ENCODE measurements at places on chromosomes 1 and 21.

GRCh38 chr1:173869021-173869359 is 810 bp downstream of the ZBTB37 start:
- no peak for DNase-seq

- DNase-seq, result no peak
Observed at GRCh38 chr21:20469361-20469760, 528.8 kb upstream of the NCAM2 start.

- no peak for DNase-seq
Observed at GRCh38 chr21:41374177-41374712, 12.4 kb downstream of the MX2 start.

- no peak for DNase-seq
Observed at GRCh38 chr1:95916616-95917015, 682.6 kb downstream of the RWDD3 start.

- DNase-seq, result no peak
Observed at GRCh38 chr21:44532712-44533111, 7.3 kb downstream of the KRTAP10-1 start.

GRCh38 chr1:233006541-233006973 is 56.1 kb downstream of the NTPCR start:
- DNase-seq, result no peak

DNA sequence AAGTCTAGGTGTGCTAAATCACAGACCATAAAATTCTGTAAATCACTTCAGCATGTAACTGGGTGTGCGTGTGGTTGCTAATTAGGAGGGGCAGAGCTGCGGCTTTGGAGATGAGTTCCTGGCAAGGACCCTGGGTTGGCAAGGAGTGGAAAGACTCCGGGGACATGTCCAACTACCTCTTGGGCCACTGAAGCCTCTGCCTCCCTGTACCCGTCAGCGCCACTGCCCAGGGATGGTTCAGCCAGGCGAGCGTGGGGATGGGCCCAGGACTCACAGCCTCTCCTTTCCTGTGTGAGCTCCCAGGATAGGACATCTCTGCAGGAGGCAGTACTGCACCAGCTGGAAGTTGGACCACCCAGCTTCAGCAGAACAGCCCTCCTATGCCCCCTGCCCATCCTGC is 386.4 kb upstream of the VAMP3 start:
- peak; percentile 38 for DNase-seq

- DNase-seq, result no peak
Observed at GRCh38 chr1:208065862-208066261, 154.9 kb upstream of the CD34 start.

DNA sequence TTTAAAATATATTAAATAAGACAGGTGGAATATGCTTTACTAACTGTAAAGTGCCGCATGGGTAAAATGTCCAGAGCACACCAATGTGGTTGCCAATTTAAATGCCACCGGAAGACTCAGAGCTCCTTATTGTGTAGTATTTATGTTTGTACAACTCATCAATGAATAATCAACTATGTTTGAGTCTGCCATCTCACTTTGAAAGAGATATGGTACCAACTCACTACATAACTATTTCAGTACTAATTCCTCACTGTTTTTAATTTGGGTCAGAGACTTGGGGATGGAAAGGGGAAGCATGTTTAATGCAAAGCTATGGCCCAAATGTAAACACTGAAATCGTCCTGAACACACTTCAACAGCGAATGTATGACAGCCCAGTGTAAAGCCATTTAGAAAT is 144.8 kb downstream of the NR5A2 start:
- no peak for DNase-seq

DNA sequence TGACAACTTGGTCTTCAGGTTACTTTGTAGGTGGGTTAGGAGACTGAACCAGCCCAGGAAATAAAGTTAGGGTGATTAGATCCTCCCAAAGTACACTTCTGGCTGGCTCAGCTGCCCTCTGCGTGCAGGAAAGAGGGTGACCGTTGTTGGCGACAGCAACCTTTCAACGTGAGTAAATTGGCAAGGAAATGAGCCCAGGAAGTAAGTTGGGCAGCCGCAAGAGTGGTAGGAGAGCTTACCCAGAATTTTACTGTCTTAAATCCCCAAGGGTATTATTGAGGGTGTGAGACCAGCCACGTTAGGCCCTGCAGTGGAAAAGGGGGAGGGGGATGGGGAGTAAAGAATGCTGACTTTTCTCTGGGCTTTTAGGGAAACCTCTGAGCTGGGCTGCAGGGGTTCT is 1.6 kb downstream of the TENT5C start:
- no peak for DNase-seq

DNA sequence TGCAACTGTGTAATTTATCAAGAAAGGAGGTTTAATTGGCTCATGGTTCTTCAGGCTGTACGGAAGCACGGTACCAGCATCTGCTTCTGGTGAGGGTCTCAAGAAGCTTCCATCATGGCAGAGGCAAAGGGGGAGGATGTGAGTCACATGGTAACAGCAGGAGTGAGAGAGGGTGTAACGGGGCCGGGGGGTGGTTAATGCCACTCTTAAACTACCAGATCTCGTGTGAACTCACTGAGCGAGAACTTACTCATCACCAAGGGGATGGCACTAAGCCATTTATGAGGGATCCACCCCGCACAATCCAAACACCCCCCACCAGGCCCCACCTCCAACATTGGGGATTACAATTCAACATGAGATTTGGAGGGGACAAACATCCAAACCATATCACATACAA is 21.0 kb upstream of the IFFO2 start:
- DNase-seq, result no peak

- DNase-seq, result no peak
Observed at GRCh38 chr1:11847667-11848372, at the start of gene NPPA. Gene NPPA (minus strand): TSS chr1:11847783. CDS start chr1:11847684, 99 bp downstream.

- no peak for DNase-seq
Observed at GRCh38 chr1:228101614-228101993, 1.5 kb downstream of the C1orf35 start.

DNA sequence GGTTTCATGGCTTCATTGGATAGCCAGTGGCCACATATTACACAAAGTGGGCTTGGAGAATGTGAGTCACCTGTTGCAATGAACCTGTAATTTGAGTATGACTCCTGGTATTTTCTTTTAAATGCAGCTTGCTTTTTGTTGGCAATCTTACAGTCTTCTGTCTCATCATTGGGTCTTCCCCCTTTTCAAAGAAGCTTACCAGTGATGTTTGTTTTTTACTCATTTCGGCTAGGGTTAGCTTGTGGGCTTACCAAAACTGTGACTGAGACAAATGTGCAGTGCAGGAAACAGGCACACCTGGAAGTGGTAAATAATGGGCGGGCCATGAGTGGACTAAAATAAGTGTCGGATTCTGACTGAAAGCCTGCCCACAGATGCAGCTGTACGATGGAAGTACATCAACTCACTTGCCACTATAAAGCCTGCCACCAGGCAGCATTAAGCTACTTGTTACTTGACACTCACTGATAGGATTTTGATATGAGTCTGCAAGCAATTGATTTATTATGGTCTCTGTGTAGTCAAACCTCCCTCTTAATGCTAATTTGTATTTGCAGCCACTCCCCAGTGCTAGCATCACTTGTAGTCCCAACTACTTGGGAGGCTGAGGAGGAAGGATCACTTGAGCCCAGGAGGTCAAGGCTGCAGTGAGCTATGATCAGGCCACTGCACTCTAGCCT is 4.2 kb downstream of the HHAT start:
- no peak for DNase-seq

GRCh38 chr1:93817819-93818569 is 61.0 kb downstream of the DNTTIP2 start:
- DNase-seq, result no peak

GRCh38 chr1:245485996-245486395 is 331.2 kb downstream of the KIF26B start:
- DNase-seq, result no peak

GRCh38 chr1:110003747-110004428 is 19.3 kb downstream of the AHCYL1 start:
- peak; percentile 53 for DNase-seq

GRCh38 chr1:233744779-233745513 is 131.0 kb downstream of the KCNK1 start:
- DNase-seq, result no peak

GRCh38 chr1:2789986-2790581 is 11.4 kb downstream of the TTC34 start:
- DNase-seq, result no peak

- DNase-seq, result no peak
Observed at GRCh38 chr1:24966724-24967346, 36.8 kb upstream of the RUNX3 start.

GRCh38 chr1:218865591-218865990 is 308.1 kb upstream of the LYPLAL1 start:
- no peak for DNase-seq

DNA sequence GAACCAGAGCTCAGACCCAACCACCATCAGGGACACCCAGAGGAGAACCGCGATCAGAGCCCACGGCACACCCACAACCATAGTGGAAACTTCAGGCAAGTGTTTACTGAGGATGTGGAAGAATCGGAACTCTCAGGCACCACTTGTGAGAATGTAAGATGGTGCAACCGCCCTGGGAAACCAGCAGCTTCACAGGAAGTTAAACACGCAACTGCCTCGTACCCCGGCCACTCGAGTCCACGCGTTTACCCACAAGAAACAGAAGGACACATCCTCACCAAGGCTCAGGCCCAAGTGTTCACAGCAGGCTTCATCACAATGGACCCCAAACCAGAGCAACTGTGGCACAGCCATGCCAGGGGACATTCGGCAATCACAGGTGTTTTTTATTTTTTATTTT is 51.4 kb upstream of the COL6A2 start:
- no peak for DNase-seq

- DNase-seq, result no peak
Observed at GRCh38 chr1:8396786-8397406, 79.0 kb downstream of the SLC45A1 start.

- no peak for DNase-seq
Observed at GRCh38 chr1:229223498-229223897, 47.4 kb upstream of the RAB4A start.

DNA sequence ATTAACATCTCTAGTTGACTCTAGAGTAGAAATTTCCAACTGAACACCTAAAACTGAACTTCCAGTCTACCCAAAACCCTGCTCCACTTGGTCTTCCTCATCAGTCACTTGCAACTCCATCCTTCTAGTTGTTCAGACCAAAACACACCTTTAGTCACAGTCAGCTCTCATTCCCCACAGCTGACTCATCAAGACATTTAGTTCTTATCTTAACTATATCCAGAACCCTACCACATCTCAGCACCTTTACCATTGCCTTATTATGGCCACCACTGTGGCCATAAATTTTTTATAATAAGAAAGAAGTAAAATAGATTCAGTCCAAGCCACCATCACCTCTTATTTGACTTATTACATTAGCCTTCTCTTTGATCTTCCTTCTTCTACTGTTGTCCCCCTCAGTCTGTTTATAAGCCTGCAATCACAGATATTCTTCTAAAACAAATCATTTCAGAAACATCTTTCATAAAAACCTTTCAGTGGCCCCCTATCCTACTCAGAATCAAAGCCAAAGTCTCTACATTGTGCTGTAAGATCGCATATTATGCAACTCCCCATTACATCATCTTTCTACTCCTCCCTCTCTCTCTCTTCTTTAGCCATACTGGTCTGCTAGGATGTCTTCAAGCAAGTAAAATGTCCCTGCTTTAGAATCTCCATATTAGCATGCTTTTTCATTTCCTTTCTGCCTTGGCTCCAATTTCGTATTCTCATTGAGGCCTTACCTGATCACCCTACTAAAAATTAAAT is 275.9 kb downstream of the LRRC40 start:
- DNase-seq, result no peak

GRCh38 chr1:205484985-205485967 is 19.2 kb upstream of the CDK18 start:
- peak; percentile 67 for DNase-seq

DNA sequence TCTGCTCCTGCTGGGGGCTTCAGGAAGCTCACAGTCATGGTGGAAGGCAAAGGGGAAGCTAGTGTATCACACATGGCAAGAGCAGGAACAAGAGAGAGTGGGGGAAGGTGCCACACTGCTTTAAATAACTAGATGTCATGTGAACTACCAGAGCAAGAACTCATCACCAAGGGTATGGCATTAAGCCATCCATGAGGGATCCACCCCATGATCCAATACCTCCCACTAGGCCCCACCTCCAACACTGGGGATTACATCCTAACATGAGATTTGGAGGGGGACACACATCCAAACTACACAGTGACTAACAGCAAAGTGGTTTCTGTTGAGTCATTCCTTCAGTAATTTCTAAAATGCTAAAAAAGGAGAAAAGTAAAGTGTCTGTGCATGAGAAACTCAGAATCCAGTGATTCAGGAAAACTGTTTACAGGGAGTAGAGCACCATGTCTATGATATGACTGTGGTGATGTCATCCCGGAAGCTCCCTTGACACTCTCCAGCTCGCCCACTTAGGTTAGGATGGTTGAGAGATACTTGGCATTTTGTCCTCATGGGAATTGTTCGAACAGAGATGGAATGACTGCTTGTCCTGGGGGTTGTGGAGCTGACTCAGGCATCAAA is 50.3 kb downstream of the CHD1L start:
- no peak for DNase-seq

GRCh38 chr1:12548973-12549459 is 69.0 kb downstream of the DHRS3 start:
- DNase-seq, result no peak

GRCh38 chr1:37038227-37039093 is 4.1 kb upstream of the GRIK3 start:
- no peak for DNase-seq

- no peak for DNase-seq
Observed at GRCh38 chr1:9239622-9240401, 5.2 kb downstream of the H6PD start.

- no peak for DNase-seq
Observed at GRCh38 chr1:88537787-88538186, 146.3 kb upstream of the PKN2 start.

DNA sequence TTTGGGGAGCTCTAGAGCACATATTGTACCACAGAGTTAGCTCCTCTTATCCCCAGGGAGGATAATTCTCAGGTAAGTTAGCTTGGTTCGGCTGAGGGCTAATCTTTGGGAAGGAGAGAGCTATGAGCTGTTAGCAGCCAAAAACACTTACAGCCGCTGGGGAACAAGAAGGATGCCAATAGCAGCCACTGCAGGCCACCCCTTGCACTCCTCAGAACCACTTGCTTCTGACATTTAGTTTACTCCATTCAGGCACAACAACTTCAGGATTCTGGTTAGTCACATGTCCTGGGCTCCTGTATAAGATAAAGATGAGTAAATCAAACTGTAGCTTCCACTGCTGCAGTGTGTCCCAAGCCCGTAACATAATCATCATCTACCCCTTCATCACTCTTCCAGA is 212.6 kb upstream of the ADGRL2 start:
- no peak for DNase-seq

GRCh38 chr21:39696618-39697017 is 48.4 kb upstream of the IGSF5 start:
- DNase-seq, result no peak

GRCh38 chr1:1788136-1788535 is 9.9 kb upstream of the NADK start:
- no peak for DNase-seq

Data from H1 (cell line).